ENCODE measurements at places on chromosomes 4 and X. TPM values are rescaled to one million over a fixed set of nuclear protein-coding genes. Genes with fewer than 3 reads are reported as not detected.
A peak's percentile ranks its signal among the peaks of the same experiment; 100 is the strongest.

The ZNF141 gene
- 31.6 TPM for total RNA-seq

- H3K27me3 ChIP-seq, result no peaks in the 10 kb centered on the region
- H3K27ac ChIP-seq, result no peak overlapping the region
- no peak for DNase-seq
- H3K36me3 ChIP-seq, result no peaks in the 10 kb centered on the region
- H3K4me1 ChIP-seq, result peaks cover 60% of the 10 kb centered on the region
Observed at GRCh38 chr4:102451266-102451665, 49.9 kb upstream of the NFKB1 start.

GRCh38 chr4:170047771-170048354, 21.7 kb upstream of the MFAP3L start:
- H3K36me3 ChIP-seq, result no peaks in the 10 kb centered on the region
- peaks cover 5% of the 10 kb centered on the region for H3K27me3 ChIP-seq
- DNase-seq, result peak; percentile 42
- H3K4me1 ChIP-seq, result no peaks in the 10 kb centered on the region
- no peak overlapping the region for H3K27ac ChIP-seq

- H3K4me1 ChIP-seq, result no peaks in the 10 kb centered on the region
- H3K36me3 ChIP-seq, result peaks cover 1% of the 10 kb centered on the region
- H3K4me3 ChIP-seq, result no peak overlapping the region
- DNase-seq, result no peak
Observed at GRCh38 chr4:186855111-186855510, 131.5 kb upstream of the FAT1 start.

Data from activated T-cell treated with anti-CD3 and anti-CD28 coated beads, Interleukin-2, amount 50 U/mL, for 72 hours (primary cell).